ENCODE measurements at places on chromosomes 2 and 18.

- no peak for DNase-seq
These were observed 16.2 kb downstream of the ARHGAP25 start for GRCh38 chr2:68750592-68751396.

- no peak for DNase-seq
These were observed 31.6 kb downstream of the BAZ2B start for GRCh38 chr2:159584796-159585195.

DNA sequence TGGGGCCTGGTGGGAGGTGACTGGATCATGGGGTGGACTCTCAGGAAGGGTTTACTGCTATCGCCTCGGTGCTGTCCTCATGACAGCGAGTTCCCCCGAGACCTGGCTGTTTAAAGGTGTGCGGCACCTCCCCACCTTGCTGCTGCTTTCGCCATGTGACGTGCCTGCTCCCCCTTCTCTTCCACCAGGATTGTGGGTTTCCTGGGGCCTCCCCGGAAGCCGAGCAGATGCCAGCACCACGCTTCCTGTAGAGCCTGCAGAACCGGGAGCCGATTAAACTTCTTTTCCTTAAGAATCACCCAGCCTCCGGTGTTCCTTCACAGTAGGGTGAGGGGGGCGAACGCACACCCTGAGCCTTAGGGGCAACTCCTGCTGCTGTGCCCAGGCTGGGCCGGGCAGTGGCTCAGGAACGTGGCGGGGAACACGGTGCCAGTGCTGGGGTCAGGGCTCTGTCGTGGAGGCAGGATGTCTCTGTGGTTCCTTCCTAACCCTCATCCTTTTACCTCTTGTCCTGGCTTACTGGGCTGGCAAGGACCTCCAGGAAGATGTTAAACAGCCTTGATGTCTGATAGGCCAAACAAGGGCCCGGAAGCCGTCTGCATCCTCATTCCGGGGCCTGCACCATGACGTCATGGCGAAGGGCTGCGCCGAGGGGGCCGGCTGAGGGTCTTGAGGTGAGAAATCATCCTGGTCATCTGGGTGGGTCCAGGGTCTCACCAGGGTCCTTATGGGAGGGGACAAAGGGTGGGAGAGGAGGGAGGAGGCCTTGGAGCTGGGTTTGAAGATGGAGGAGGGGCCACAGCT lies 12.7 kb downstream of the NEU4 start:
- no peak for DNase-seq

GRCh38 chr2:227783404-227784138 lies 30.1 kb upstream of the CCL20 start:
- DNase-seq: no peak

- DNase-seq: no peak
These were observed 45.2 kb upstream of the SCG2 start for GRCh38 chr2:223647258-223647952.

GRCh38 chr2:20092226-20092900 lies 40.9 kb upstream of the LAPTM4A start:
- DNase-seq: no peak

DNA sequence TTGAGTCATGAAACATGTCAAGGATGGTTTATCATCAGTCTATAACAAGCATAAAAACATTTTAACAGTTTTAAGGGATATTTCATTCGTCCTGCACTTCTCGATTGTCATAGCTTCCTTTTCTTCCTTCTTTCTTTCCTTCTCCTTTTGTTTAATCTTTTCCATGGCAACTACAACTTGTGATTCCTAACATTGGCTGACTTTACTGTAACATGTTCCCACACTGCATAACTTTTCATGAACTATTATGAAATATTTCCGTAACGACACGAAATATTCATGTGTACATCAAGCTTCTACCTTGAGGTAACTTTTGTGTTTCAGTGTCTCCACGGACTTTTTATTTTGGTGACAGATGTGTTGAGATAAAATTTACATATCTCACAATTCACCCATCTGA lies 134.4 kb downstream of the ACTR3 start:
- no peak for DNase-seq

GRCh38 chr2:58182527-58182926 lies 58.6 kb downstream of the FANCL start:
- DNase-seq: no peak

- DNase-seq: no peak
These were observed 7.5 kb downstream of the TTC32 start for GRCh38 chr2:19894134-19894792.
